ENCODE measurements at places on chromosomes 13 and 19.

GRCh38 chr19:51772977-51773376 is 12.0 kb downstream of the FPR2 start:
- no peak for DNase-seq

DNA sequence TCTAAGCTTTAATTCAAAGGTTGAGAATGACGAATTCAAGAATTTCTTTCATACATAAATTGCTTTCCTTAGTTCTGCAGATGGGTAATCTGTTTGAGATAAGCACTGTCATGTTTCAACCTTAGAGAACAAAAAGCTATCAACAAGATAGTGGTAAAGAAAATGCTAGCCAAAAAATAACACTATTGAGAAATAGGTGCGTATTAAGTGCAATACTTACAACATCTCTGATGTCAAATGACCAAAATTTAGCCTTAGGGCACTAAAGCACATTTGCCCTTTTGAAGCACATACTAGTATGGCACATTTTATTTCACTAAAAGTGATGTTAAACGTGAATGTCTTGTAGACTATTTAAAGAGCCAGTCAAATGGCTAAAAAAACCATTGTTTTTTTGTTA is 4.9 kb downstream of the KBTBD6 start:
- no peak for DNase-seq

- no peak for DNase-seq
These were observed 12.4 kb downstream of the TNFSF13B start for GRCh38 chr13:108281901-108282300.

DNA sequence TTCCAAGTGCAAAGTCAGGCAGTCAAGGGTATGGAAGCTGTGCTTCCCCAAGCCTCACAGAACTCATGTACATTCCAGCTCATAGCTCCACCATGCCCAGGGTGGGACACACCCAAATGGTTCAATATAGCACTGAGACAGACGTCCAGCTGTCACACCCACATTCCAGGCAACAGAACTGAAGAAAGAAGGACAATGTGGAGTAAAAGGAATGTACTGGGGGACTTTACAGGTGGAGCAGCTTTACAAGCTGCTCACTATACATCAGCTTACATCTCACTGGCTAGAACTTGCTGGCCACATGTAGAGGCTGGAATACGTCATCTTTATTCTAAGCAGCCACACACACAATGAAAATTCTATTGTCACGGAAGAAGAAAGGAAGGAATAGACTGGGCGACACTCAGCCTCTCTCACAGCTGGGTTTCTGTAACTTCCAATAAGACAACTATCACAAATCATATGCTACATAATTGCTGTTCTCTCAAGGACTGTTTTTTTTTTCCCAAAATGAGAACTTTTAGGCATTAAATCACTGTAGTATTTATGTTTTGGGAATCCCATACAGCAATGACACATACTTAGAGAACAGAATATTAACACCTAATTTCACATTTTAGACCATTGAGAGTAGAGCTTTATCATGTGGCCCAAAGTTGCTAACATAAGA is 86.1 kb downstream of the KLF12 start:
- peak; percentile 30 for DNase-seq

DNA sequence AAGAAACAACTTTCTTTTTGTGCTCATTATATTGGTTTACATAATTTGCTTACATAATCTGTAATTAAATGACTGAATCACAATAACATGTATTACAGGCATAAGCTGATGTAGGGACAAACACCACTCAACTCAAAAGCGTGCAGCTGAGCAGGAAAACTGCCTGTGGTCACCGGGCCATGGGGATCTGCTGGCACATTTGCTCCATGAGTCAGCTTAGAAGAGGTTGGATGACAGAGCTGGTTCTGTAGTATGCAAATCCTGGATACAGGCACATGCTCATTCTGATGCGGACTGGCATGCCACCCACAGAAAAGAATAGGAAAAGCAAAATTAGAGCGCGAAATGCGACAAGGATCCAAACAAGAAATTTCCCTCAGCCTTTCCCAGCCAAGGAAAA is 128.6 kb downstream of the USP12 start:
- peak; percentile 76 for DNase-seq

- peak; percentile 78 for DNase-seq
These were observed 84.0 kb upstream of the SLC7A1 start for GRCh38 chr13:29679396-29680053.

DNA sequence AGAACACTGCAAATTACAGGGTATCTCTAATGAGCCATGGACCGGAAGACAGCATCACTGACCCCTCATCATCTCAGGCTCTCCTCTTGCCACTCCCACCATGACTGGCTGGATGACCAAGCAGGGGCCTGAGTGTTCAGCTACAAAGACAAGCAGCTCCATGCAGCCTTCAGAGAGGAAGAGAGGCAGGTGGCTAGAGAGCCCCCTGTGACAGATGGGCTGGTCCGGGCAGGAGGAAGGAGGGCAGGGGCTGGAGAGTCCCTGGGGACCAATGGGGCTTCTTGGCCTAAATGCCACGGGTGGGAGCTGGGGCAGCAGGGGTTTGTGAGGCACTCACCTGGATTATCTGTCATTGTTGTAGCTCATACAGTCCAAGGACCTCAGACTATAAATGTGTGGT is 12.8 kb upstream of the RASA3 start:
- DNase-seq, result no peak

Measured in dermis blood vessel endothelial cell (primary cell).